Kidney (tissue), 22 donors: ENCODE measurements at places on chromosomes 6 and 20.

DNA sequence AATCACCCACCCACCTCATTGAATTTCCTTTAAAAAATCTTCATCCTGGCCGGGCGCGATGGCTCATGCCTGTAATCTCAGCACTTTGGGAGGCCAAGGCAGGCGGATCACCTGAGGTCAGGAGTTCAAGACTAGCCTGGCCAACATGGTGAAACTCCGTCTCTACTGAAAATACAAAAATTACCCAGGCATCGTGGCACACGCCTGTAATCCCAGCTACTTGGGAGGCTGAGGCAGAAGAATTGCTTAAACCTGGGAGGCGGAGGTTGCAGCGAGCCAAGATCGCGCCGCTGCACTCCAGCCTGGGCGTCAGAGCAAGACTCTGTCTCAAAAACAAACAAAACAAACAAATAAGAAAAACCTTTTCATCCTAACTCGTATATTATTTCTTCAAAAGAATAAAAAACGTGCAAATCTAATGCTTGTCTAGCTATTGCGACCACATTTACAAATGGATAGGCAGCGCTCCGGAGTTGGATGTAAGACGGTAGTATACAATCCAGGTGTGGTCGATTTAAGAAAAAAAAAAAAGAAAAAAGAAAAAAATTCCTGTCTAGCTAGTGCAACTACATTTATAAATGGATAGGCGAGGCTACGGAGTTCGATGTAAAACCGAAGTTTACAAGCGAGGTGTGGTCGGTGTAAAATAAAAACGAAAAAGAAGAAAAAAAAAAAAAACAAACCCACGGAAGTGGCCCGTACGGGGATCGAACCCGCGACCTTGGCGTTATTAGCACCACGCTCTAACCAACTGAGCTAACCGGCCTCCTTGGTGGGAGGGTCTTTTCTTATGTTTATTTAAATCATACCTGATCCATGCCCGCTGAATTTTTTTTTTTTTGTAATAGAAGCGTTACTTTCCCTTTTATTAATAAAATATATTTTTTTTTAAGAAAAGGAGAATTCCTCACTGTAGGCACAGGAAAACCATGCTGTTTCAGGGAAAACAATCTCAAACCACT is 70.7 kb upstream of the PRSS16 start:
- peak; percentile 77 for DNase-seq

- no peak for DNase-seq
Measured at GRCh38 chr6:15536198-15536955, 126.5 kb downstream of the DTNBP1 start.

GRCh38 chr6:163444077-163444476 is 29.6 kb downstream of the QKI start:
- no peak for DNase-seq

DNA sequence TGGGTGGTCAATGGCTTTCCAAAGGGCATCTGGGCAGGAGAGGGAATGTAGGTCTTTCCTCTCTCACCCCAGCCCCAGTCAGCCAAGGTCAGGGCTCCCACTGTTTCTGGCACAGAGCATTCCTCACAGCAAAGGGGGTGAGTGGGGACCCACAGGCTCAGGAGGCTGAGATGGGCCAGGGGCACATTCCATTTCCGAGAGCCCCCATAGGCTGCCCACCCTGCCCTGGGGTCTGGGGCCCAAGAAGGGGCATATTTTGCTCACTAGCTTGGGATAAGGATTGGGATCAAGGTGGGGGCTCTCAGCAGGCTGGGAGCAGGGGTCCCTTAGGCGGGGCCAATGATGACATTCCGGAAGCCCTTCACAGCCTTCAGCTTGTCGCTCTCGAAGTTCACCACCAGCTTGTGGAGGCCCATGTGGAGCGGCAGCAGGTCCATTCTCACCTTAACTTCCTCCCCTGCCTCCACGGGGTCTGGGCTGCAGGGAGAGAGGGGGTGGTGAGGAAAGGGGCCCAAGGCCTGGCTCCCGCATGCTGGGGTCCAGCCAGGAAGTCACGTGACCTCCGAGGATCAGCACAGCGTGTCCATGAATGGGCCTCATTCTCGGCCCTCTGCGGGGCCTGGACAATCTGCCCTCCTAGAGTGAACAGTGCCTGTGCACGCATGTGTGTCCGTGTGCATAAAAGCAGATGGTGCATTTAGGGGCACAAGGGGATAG is 35.0 kb downstream of the TGM2 start:
- DNase-seq: no peak

DNA sequence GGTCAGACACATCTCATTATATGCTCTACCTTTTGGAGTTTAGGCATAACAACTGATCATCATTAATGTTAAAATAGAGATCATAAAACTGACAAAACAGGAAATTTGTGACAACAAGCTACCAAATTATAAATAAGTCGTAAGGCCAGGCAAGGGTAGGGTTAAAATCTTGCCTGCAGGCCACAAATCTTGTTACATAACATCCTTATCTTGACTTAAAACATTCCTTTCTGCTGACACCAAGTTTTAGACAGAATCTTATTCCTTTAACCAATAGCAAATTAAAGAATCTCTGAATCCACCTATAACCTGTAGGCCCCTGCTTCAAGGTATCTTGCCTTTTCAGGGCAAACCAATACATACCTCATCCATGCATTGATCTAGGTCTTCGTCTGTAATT is 32.5 kb upstream of the NKAIN2 start:
- DNase-seq: no peak

DNA sequence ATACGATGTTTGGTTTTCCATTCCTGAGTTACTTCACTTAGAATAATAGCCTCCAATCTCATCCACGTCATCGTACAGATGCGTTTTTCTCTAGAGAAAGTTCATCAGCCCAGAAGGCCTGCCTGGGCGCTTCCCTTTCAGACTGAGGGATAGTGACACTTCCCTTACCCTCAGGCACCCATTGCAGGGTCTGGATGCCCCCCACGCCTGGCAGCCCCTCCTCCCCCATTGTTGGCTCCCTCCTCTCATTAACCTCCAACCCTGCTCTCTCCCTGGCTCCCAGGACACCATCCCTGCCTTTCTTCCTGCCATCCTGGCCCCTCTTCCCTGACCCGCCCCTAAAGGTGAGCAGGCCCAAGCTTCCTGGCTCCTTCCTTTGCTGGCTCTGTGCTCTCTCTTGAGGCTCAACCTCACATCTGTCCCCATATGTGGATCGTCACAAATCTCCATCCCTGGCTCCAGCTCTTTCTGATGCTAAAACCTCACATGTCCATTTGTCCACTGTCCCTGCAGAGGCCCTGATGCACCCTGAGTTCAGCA is 145.2 kb downstream of the SYCP2 start:
- DNase-seq: no peak

- peak; percentile 85 for DNase-seq
Measured at GRCh38 chr20:57439432-57439831, 48.2 kb downstream of the RBM38 start.

DNA sequence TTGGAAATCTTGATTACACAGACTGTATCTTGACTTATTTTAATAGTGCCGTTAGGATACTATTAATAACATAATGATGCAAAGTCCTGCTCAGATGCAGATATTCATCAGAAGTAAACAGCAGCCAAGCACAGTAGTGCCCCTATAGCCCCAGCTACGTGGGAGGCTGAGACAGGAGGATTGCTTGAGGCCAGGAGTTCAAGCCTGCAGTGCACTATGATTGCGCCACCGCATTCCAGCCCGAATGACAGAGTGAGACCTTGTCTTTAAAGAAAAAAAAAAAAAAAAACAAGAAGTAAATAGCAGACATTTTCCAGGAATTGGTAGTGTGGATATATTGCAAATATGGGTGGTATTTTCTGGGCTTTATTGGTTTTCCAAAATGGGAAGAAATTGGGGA is 61.8 kb downstream of the TULP4 start:
- DNase-seq: no peak

GRCh38 chr20:63017826-63018411 is 11.2 kb upstream of the BHLHE23 start:
- DNase-seq: no peak

DNA sequence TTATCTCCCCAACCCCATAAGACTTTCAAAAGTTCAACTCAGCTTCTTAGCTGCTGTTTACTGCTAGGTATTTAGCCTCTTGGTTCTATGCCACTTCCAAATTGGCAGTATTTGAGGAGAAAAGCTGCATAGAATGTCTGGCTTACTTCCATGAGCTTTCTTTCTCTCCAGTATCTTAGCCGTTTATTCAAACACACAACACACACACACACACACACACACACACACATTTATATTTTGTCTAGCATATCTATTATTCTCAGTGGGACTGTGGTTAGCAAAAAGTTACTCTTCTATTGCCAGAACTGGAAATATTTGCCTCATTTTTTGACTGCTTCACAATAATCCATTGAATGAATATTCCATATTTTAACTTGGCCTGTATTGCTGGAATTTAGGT is 634.2 kb upstream of the IMPG1 start:
- DNase-seq: no peak

GRCh38 chr6:120852293-120852849 is 481.9 kb downstream of the TBC1D32 start:
- DNase-seq: no peak

DNA sequence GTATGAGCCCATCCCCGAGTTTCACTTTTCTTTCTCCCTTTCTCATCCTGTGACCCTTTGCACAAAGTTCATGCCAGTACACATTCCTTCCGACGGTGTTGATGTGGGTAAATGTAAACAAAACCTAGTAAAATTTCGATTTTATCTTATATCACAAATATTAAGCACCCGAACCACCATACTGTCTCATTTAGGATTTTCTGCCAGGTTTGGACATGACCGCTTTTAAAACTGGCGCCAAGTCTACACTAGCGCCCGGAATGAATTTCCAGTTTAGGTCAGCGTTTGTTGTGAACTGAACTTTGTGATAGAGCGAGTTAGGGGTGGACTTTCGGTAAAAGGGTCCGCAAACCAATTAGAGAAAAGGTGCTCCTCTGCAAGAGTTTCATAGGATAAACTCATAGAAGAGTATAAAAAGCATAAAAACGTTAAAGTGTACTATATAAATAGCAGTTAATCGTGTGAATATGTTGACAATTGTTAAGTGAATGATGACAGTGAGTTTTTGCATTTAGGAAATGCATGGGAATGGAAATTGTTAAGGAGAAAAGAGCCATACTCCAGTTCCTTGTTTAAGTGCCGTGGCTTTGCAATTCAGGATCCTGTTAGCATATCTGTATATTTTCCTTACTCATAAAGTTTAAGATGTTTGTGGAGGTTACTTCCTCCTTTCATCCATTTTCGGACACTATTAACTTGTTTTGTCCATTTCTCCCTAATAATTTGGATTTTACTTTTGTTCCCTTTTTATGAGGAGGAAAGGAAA is 937 bp downstream of the AKAP7 start:
- no peak for DNase-seq

- no peak for DNase-seq
Measured at GRCh38 chr20:34938466-34939163, 17.0 kb downstream of the GSS start.
